ENCODE measurements at places on chromosomes 5 and 9.
A peak's percentile ranks its signal among the peaks of the same experiment; 100 is the strongest.

DNA sequence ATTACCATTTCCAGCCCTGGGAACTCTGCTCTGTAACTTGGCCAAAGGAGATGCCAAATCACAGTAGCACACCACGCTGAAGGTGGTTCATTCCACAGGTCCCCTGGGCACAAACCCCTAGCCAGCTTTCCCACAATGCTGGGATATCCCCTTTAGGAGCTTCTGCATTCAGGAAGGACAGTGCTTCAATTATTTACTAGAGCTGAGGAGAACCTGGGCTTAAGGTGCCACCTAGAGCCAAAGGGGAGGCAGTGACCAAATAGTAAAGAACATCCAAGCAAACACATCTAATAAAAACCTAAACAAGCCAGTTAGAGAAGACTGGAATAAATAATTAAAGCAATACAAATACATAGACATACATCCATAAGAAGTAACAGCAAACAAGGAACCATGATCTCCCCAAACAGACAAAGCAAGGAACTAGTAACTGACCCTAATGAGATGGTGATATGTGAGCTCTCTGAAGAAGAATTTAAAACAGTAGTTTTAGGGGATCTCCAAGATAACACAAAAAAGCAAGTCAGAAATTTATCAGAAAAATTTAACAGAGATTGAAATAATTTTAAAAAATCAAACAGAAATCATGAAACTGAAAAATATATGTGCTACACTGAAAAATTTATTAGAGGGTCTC is 14.6 kb downstream of the KIF4B start:
- DNase-seq = no peak

DNA sequence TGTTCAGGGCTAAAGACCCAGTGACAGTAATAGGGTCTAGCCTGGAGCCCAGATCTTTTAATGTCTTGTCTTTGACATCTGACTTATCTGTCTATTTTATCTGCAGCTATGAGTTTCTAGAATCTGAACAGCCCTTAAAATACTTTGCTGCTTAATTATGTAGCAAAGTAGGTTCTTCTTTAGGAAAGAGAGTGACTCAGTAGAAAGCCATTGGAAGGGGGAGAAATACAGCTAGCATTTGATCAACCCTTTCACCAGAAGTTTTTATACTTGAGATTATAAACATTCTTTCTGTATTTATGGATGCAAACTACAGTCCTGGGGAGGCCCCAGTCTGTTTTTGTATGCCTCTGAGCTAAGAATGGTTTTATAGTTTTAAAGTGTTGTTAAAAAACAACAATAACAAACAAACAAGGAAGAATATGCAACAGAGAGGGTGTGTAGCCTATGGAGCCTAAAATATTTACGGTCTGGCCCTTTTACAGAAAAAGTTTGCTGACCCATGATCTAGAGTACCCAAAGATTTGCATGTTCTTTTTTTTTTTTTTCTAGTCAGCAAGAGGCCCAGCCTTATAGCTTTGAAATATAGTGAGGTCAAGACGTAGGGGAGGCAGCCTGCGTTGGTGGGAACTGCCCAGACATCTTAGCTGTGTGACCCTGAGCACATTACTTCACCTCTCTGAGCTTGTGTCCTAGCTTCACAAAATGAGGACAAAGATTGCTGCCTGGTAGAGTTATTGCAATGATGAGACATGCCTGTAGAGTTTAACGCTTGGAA is 9.7 kb downstream of the GSN start:
- no peak for DNase-seq

DNA sequence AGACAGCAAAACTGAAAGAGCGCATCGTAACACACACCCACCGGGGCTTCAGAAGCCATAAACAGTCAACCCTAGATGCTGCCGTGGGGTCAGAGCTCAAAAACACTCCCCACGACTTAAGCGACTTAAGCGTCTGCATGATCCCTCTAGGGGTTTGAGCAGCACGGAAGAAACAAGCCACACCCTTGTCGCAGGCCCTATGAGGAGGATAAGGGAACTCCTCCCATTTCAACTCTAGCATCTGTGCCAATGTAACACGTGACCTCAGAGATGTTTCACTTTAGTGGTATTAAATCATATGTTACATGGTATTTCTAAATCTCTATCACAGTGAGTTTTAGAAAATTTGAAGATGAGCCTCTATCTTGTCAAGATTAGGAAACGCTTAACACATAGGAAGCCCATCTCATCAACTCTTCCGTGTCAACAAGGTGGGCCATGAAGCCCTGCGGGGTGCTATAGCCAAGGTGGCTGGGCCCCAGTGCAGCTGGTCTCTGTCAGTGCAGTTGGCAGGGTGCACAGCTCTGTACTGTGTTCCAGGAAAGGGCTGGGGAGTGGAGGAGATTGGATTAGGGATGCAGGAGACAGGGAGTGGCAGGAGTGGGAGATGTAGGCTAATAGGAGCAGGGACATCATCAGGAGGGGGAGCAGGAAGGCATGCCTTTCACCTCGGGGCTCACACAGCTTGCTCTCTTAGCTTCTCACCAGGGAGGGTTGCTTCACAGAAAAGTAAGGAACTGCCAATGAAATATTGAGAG is 33.1 kb downstream of the ZCCHC9 start:
- DNase-seq = no peak

DNA sequence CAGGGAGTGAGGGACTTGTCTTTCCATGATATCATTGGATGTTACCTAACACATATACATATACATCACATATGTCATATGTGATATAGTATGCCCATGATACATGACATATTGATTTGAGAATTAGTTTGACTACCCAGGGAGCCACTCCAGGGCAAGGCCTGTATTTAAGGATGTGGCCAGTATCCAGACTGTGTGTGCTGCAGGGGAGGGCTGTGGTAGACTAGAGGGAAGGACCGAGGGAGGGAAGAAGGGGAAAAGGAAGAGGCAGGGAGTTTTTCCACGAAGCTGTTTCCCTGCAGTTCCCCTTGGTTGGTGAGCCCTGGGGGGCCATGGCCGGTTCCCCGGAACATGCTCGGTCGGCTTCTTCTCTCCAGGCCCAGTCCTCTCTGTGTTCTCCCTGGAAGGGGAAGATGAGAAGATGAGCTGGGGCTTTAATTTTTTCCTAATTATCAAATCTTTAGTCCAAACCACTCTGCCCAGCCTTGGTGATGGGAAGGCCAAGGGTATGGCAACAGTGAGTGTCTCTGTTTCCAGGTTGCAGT is 48.7 kb downstream of the NSUN2 start:
- no peak for DNase-seq

- DNase-seq = no peak
Observed at GRCh38 chr5:28065656-28066055, 1027.3 kb upstream of the CDH9 start.

GRCh38 chr5:150317048-150318003 is 14.6 kb upstream of the ARSI start:
- no peak for DNase-seq

DNA sequence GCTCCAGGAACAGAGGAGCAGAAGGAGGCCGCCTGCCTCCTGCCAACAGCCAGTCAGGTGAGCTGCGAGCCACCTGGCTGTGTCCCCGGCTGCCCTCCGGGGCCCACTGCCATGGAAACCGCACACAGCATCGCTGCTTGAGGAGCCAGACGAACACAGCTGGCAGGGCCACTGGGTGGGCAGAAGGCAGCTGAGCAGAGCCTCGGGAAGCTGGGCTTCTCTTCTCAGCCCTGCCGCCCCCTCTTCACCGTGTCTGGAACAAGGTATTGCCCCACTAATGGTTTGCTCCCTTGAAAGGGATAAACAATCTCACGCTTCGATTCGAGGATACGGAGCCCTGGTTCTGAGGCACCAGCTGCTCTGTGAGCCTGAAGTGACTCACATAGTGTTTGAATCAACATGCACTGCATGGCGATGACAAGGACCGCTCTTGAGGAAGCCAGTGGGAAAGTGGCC is 63.7 kb upstream of the RUFY1 start:
- no peak for DNase-seq

- DNase-seq = no peak
Observed at GRCh38 chr5:173562451-173562850, 54.0 kb downstream of the BOD1 start.

DNA sequence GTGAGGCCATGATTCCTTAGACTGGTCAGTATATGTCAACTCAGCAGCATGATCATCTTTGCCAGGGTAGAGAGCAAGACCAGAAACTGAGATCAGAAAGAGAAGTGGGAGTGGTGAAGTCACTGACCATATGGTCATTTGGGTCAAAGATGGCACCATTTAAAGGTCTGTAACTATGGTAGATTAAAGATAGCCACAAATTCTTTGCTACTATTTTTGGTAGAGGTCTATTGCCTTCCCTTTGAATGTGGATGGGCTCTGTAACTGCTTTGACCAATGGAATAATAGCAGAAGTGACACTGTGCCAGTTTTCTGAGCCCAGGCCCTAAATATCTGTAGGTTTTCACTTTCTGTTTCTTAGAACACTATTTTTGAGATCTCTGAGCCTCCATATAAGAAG is 117.6 kb downstream of the PCSK1 start:
- no peak for DNase-seq

DNA sequence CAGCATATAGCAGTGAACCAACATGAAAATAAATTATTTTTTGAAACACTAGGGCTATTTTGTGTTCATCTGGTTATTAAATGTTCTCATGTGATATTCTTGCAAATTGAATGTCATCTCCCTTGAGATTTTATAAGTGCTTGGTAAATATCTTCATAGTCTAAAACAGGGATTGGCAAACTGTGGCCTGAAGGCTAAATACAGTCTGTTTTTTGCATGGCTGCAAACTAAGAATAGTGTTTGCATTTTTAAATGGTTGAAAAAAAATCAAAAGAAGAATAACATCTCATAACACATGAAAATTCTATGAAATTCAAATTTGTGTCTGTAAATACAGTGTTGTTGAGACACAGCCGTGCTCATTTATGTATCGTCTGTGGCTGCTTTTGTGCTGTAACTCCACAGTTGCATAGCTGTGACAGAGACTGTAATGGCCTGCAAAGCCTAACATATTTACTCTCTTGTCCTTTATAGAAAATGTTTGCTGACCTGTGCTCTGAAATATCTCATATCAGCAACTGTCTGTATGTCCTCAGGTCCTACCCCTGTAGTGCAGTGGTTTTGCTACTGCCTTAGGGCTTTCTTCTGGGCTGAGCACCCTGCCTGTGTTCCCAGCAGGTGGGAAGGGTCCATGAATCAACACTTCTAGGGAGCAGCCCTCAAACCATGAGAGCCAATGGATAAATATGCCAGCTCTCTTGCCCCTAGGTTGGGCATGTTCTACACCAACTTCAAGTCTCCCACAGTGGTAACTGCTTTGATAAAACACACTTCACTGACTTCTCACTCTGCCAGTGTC is 41.7 kb upstream of the ARRDC3 start:
- no peak for DNase-seq

- no peak for DNase-seq
Observed at GRCh38 chr5:158966716-158967115, 133.0 kb downstream of the EBF1 start.

GRCh38 chr9:95008151-95008771 is 281.8 kb downstream of the AOPEP start:
- DNase-seq = no peak

DNA sequence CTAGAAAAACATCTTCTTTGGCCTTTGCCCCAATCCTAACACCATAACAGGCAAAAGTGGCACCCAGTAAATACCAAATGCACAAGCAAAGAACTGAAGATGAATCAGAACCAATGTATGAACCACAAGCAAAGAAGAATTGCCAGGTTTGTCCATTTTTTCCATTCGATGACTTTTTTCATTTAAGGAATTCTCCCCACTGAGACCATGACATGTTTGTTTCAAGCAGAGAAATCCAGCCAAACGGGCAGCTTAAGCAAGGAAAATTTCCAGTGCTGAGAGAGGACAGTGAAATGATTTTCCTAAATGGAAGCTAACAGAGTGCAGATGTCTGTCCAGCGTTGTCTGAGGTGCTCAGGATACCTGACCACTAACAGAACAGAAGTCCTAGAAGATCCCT is 203.7 kb downstream of the ADAMTS12 start:
- DNase-seq = no peak

DNA sequence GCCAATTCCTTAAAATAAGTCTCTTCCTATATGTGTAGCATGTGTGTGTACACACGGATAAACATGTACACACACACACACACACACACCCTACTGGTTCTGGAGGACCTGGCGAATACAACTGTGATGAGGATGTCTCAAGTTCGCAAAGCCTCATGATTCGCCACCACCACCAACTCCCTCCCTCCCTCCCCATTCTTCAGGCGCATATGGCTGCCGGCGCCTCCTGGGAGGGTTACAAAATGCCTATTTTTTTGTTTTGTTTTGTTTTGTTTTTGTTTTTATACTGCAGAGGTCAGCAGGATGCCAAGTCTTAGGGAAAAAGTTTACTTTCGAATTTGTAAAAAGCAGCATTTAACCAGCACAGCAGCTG is 88.0 kb downstream of the DAP start:
- no peak for DNase-seq

GRCh38 chr5:30355675-30356074 is 837.8 kb upstream of the CDH6 start:
- no peak for DNase-seq

- DNase-seq = no peak
Observed at GRCh38 chr9:133709015-133709611, 29.0 kb downstream of the SARDH start.

- DNase-seq = no peak
Observed at GRCh38 chr5:56605231-56605630, 210.1 kb upstream of the MAP3K1 start.

GRCh38 chr9:110528645-110529044 is 50.9 kb downstream of the SVEP1 start:
- DNase-seq = no peak

- no peak for DNase-seq
Observed at GRCh38 chr5:2505217-2505616, 246.3 kb downstream of the IRX2 start.

GRCh38 chr5:57509501-57510260 is 27.1 kb upstream of the ACTBL2 start:
- no peak for DNase-seq

GRCh38 chr5:125870256-125870655 is 553.0 kb upstream of the GRAMD2B start:
- DNase-seq = no peak

DNA sequence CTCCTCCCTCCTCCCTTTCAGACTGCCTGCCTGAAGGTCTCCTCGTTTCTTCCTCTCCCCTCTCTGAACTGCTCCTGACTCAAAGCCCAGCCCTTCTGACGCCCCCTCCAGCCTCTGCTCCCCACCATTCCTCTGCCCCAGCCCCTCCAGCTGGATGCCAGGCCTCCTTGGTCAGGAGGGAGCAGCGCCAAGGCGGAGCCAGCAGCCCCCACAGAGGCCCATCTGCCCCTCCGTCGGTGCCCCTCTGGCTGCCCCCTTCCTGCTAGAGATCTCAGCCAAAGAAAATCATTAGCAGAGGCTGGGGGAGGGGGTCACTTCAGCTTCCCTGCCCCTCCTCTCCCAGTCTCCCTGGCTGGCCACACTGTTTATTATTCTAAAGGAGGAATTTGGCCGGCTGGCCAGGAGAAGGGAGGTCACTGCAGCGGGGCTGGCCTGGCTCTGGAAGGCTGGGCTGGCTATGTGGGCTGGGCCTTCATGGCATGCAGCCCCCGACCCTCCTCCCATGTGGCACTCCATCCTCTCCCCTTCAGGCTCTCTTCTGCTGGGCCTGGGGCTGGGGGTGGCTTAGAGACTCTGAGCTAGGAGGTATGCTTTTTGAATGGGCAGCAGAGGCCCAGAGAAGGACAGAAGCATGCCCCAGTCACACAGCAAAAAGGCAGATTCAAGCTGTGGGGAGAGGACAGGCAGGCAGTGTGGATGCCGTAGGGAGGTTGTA is 16.9 kb downstream of the PDGFRB start:
- peak; percentile 51 for DNase-seq

GRCh38 chr5:132434416-132435286 is 55.9 kb downstream of the IRF1 start:
- no peak for DNase-seq

Measured in cortex of kidney (tissue), 1 donor.